RCC 7860 (cell line): ENCODE measurements at places on chromosomes 5 and 9.

DNA sequence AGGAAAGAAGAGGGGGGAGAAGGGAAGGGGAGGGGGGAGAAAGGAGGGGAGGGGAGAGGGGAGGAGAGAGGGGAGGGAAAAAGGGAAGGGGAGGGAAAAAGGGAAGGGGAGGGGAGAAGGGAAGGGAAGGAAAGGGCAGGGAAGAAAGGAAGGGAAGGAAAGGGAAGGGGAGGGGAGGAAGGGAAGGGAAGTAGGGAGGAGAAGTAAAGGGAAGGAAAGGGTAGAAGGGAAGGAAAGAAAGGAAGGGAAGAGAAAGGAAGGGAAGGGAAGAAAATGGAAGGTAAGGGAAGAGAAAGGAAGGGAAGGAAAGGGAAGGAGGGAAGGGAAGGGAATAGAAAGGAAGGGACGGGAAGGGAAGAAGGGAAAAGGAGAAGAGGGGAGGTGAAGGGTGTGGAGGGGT lies 248.2 kb downstream of the EBF1 start:
- DNase-seq = no peak

DNA sequence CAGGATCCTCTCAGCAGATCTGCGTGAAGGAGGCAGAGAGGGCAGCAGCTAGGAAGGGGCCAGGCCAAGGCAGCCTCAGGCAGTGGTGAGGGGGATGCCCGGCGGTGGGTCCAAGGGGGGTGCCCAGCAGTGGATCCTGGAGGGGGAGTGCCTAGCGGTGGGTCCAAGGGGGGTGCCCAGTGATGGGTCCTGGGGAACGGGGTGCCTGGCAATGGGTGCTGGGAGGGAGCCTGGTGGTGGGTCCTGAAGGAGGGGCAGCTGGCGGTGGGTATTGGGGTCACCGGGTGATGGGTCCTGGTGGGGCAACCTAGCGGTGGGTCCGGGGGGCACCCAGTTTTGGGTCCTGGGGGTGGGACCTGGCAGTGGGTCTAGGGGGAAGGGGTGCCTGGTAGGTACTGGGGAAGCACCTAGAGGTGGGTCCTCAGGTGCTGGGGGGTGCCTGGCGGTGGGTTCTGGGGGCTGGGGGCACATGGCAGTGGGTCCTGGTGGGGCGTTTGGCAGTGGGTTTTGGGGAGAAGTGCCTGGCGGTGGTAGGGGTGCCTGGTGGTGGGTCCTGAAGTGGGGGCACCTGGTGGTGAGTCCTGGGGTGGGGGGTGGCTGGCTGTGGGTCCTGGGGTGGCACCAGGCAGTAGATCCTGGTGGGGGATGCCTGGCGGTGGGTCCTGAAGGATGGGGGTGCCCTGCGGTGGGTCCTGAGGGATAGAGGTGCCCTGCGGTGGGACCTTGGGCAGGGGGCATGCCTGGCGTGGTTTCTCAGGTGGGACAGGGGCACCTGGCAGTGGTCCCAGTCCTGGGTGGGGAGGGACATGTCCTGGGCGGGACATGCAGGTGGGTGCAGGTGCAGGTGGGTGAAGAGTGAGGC lies 1.9 kb downstream of the LRRC14B start:
- no peak for DNase-seq

- DNase-seq = no peak
Observed at GRCh38 chr5:56802205-56802604, 13.1 kb upstream of the MAP3K1 start.

- no peak for DNase-seq
Observed at GRCh38 chr5:68533051-68533450, 317.5 kb downstream of the PIK3R1 start.
